M059J (cell line): ENCODE measurements at places on chromosomes 6 and 20.

GRCh38 chr6:14138701-14139215, 21.2 kb downstream of the CD83 start:
- DNase-seq: no peak

DNA sequence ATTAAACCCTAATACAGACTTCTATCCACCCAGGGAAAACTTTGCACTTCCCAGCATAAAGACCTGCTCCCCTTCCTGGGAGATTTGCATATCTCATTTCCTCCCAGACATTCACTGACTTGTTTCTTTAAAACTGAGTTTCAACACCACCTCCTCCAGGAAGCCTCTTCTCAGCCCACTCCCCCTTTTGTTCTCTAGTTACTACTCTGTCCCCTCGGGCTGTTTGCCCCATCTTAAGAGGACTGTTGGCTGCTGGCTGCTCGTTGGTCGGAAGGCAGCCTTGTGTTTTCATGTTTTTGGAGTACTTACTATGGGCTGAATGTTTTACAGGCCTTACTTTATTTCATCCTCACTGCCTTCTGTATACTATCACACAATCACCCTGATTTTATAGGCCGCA, 6.6 kb downstream of the ARHGAP40 start:
- no peak for DNase-seq

DNA sequence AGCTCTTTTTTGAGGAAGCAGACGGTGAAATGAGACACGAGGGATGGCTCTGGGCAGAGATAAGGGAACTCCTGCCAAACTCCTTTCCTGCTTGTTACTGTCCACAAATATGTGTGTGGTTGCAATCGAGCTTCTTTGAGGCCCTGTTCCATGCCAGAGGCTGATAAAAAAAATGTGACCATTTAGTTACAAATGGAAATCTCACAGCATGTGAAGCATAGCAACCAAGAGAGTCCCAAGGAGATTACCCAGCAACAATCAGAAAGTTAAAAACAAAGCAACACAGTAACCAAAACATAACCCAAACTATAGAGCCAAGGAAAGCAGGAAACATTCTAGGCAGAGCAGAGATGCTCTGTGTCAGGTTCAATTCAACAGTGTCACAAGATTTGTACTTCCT, 35.4 kb upstream of the HMGN3 start:
- peak; percentile 88 for DNase-seq

GRCh38 chr20:44738813-44739477, 6.7 kb upstream of the KCNK15 start:
- peak; percentile 89 for DNase-seq

DNA sequence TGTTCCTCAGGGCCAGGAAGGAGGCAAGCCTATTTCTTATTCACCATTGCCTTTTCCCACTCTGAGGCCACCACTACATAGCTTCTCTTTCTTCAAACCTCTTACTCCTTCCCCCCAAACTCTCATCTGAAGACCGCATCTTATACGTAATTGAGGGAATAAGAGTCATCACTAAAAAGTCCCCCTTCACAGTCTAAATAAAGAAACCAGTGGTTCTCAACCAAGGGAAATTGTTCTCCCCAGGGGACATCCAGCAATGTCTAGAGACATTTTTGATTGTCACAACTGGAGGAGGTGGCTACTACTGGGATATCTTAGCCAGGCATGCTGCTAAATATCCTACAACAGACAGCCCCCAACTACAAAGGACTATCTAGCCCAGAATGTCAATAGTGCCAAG, 327.6 kb upstream of the CNR1 start:
- no peak for DNase-seq
